ENCODE measurements at places on chromosomes 16 and 17. TPM values are rescaled to one million over a fixed set of nuclear protein-coding genes. Genes with fewer than 3 reads are reported as not detected.
A peak's percentile ranks its signal among the peaks of the same experiment; 100 is the strongest.

Gene ACSM3
- total RNA-seq: 8.2 TPM

GRCh38 chr17:36858119-36859002, 78.9 kb upstream of the LHX1 start:
- H3K4me1 ChIP-seq: no peaks in the 10 kb centered on the region
- no peak for DNase-seq
- H3K27ac ChIP-seq: no peak overlapping the region
- H3K4me3 ChIP-seq: no peak overlapping the region
- H3K36me3 ChIP-seq: no peaks in the 10 kb centered on the region
- peaks cover 21% of the 10 kb centered on the region for H3K27me3 ChIP-seq

DNA sequence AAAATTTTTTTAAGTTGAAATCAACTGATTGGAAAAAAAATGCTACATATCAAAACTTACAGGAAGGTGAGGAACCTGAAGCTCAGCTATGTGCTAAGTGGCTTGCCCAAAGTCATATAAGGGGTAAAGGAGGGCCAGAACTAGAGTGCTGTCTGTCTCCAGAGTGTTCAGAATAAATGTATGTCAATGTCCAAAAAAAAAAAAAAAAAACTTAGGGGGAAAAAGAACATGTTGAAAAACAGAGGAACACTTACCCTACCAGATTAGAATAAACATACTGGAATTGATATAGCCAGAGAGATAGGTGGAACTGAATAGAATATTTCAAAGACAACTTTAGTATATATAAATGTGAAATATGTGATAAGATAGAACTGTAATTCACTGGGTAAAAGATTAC, 11.5 kb downstream of the DCAF7 start:
- no peak overlapping the region for H3K4me3 ChIP-seq
- no peak overlapping the region for H3K27ac ChIP-seq
- DNase-seq: no peak
- H3K27me3 ChIP-seq: no peaks in the 10 kb centered on the region

Gene KRT33A
- total RNA-seq: not detected

DNA sequence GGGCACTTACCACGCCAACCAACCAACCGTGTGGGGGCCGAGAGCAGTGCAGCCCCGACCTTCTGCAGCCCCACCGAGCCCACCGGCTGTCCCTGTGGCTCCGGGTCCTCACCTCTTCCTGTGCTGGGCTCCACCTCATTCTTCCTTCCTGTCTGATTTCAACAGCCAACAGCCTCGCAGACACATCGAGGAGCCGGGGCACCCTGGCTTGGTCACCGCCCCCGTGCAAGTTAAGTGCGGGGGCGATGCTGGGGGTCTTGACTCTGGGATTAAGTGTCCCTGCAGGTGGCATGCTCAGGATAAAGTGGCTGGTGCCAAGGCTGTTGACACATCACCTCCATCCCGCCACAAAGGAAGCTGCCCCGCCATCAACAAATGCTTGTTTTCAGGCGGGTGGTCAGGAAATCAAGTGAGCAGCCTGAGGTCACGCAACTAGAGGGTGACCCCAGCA, at the start of gene NLRC3:
NLRC3 (minus strand) TSS at position 102 of the 451 bp plus-strand sequence. CDS start 12,367 bp downstream, outside the sequence.
- no peak for DNase-seq
- H3K27me3 ChIP-seq: no peaks in the 10 kb centered on the region
- no peaks in the 10 kb centered on the region for H3K4me1 ChIP-seq
- H3K36me3 ChIP-seq: peaks cover 4% of the 10 kb centered on the region
- H3K4me3 ChIP-seq: peak within 1 kb of the TSS; percentile 39

- H3K4me3 ChIP-seq: no peak overlapping the region
- H3K36me3 ChIP-seq: no peaks in the 10 kb centered on the region
- no peak for DNase-seq
- peaks cover 4% of the 10 kb centered on the region for H3K4me1 ChIP-seq
- no peaks in the 10 kb centered on the region for H3K27me3 ChIP-seq
- H3K27ac ChIP-seq: peak overlapping the region; percentile 2
Observed at GRCh38 chr16:78142788-78143187, 43.3 kb downstream of the WWOX start.

DNA sequence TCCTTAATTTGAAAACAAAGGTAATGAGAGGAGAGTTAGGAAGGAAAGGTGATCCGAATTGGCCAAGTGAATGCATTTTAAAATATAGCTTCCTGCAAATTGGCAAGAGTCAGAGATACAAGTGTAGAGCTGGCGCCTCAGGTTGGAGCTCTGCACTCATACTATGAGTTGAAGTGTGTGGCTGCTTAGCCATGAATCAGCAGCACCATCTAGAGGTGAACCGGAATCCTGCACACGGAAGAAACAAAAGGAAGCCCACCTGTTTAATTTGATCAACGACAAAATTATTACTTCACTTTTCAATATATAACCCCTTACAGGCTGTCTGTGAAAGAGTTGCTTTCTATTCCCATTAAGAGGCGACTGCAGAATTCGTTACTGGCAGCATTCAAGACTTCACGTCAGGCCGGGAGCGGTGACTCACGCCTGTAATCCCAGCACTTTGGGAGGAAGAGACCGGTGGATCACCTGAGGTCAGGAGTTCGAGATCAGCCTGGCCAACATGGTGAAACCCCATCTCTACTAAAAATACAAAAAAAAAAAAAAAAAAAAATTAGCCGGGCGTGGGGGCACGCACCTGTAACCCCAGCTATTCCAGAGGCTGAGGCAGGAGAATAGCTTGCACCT, 1253.7 kb upstream of the CDH8 start:
- peak; percentile 8 for DNase-seq
- H3K4me1 ChIP-seq: peaks cover 4% of the 10 kb centered on the region
- H3K36me3 ChIP-seq: no peaks in the 10 kb centered on the region
- no peak overlapping the region for H3K4me3 ChIP-seq

Gene C1QBP
- 159 TPM for total RNA-seq

DNA sequence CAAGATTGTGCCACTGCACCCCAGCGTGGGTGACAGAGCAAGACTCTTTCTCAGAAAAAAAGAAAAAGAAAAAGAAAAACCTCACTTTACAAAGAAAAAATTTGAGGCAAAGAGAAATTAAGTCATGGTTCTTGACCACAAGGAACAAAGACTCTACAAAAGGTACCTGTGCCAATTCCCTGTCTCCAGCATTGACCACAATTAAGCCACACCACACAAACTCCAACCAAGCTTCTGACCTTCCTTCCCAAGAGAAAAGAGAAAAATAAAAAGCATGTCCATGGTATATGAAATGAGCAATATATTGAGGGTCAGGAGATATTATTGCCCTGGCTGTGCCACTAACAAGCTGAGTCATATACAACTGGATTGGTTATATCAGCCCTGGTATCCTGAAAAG, 146.3 kb upstream of the NOG start:
- no peak overlapping the region for H3K4me3 ChIP-seq
- H3K27me3 ChIP-seq: peaks cover 5% of the 10 kb centered on the region
- no peak for DNase-seq
- no peaks in the 10 kb centered on the region for H3K4me1 ChIP-seq
- no peaks in the 10 kb centered on the region for H3K36me3 ChIP-seq

- H3K27me3 ChIP-seq: no peaks in the 10 kb centered on the region
- peak overlapping the region; percentile 29 for H3K4me3 ChIP-seq
- peak overlapping the region; percentile 92 for H3K27ac ChIP-seq
- peak; percentile 74 for DNase-seq
- no peaks in the 10 kb centered on the region for H3K36me3 ChIP-seq
Observed at GRCh38 chr16:30902029-30902972, 5.9 kb downstream of the CTF1 start.

Gene MYH2
- total RNA-seq: not detected

Gene SCPEP1
- total RNA-seq: 162 TPM

Gene ASGR2
- total RNA-seq: not detected

Gene VEZF1
- total RNA-seq: 60.3 TPM

Gene SEZ6L2
- not detected for total RNA-seq

Gene KRTAP1-1
- total RNA-seq: not detected

Gene SUMO2
- 248 TPM for total RNA-seq

Gene SHCBP1
- 0.19 TPM for total RNA-seq

GRCh38 chr17:76123749-76124581, 17.1 kb downstream of the FOXJ1 start:
- no peak overlapping the region for H3K4me3 ChIP-seq
- no peaks in the 10 kb centered on the region for H3K27me3 ChIP-seq
- no peaks in the 10 kb centered on the region for H3K36me3 ChIP-seq
- H3K4me1 ChIP-seq: peaks cover 11% of the 10 kb centered on the region

Gene CCL4L2
- total RNA-seq: not detected

DNA sequence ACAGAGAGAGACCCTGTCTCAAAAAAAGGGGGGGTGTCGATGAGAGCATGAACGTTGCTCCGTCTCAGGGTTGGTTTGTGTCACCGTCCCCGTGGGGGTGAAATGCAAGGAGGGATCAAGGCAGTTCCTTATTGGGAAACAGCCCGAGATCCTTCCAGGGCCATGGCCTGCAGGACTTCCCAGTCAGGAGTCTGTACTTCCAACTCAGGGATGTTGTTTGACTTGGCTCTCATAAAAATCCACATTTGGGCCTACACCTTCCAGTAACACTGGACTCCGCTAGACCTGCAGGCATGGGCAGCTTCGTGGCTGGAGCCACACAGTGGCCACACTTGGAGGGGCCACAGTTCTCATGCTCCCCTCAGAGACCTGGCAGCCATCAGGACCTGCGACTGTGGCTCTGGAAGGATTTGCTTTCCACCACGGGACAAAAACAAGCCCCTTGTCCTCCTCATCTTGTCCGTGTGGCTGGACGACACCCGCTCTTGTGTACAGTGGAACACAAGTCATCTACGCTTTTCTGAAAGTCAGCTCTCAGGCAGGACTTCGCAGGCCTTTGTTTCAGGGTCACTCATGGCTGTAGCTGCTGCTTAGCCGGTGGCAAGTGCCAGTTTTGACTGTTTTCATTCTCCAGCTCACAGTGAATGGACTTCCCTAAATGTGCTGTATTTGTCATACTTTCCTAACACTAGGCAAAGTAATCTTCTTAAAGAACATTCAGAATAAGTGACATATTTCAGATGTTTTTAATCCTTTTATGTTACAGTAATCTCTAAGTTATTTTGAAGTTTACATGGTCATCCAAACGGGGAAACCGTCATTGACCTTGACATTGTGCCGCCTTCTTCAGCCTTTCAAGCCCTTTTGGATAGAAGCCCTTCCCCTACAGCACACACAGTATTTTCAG, 24.2 kb upstream of the IL17C start:
- H3K4me3 ChIP-seq: no peak overlapping the region
- no peak for DNase-seq
- no peaks in the 10 kb centered on the region for H3K27me3 ChIP-seq
- H3K4me1 ChIP-seq: peaks cover 5% of the 10 kb centered on the region

Gene KRT33B
- total RNA-seq: not detected

DNA sequence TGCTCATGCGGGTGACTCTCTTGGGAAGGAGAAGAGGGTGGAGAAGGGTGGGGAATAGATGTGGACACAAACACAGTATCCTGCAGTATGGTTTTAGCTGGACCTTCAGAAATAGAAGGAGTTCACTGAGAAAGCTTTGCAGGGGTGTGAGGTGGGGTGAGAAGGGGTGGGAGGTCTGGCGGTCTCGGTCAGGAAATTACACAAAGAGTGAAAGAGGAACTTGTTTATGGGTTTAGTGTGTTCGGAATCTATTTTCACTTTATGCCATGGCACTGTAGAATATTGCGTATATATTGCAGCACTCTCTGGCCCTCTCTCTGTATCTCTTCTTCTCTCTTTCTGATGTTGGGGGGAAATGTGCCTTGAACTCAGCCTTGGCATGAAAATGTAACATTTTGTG, 148.2 kb upstream of the GOT2 start:
- no peak overlapping the region for H3K27ac ChIP-seq
- H3K4me3 ChIP-seq: no peak overlapping the region
- no peaks in the 10 kb centered on the region for H3K4me1 ChIP-seq
- DNase-seq: no peak
- H3K36me3 ChIP-seq: no peaks in the 10 kb centered on the region

DNA sequence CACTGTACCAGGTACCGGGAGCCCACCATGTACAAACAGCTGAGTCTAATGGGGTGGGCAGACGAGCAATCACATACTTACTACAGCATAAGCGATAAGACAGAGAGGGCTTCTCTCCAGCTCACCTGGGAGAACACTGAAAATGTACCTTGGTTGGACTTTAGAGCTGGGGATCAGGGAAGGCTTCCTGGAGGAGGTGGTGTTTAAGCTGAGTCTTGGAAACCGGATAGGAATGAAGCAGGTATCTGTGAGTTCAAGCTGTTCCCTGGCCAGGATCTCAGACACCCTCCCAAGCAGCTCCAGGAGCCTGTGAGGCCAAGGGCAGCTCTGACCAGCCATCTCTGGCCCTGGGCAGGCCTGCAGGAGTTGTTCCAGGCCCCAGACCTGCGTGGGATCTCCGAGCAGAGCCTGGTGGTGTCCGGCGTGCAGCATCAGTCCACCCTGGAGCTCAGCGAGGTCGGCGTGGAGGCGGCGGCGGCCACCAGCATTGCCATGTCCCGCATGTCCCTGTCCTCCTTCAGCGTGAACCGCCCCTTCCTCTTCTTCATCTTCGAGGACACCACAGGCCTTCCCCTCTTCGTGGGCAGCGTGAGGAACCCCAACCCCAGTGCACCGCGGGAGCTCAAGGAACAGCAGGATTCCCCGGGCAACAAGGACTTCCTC, 8.0 kb upstream of the SERPINF1 start:
- H3K4me1 ChIP-seq: no peaks in the 10 kb centered on the region
- H3K4me3 ChIP-seq: no peak overlapping the region
- no peaks in the 10 kb centered on the region for H3K27me3 ChIP-seq
- H3K27ac ChIP-seq: no peak overlapping the region
- DNase-seq: no peak
- H3K36me3 ChIP-seq: no peaks in the 10 kb centered on the region

Gene KRTAP2-3
- total RNA-seq: not detected
